ENCODE measurements at places on chromosomes 5 and 9.

DNA sequence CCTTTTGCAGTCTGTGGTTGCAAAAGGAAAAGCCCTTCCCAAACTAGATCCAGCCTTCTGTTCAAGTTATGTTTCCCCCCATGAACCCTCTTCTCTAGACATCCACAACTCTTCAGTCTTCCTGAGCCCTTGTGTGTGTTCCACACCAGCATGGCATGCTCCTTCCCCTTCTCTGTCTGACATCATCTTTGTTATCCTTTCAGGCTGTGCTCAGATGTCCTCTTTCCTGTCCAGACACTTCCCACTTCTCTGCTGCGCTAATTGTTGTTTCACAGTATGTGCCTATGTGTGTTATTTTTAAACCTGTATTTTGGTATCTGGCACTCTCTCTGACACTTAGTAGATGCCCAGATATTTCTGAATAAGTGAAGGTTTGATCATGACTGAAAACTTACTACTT, 38.2 kb downstream of the FOCAD start:
- DNase-seq = no peak

- no peak for DNase-seq
Measured at GRCh38 chr9:89454498-89455355, 43.2 kb downstream of the SEMA4D start.

GRCh38 chr5:170746961-170747340, 36.6 kb upstream of the GABRP start:
- peak; percentile 33 for DNase-seq

DNA sequence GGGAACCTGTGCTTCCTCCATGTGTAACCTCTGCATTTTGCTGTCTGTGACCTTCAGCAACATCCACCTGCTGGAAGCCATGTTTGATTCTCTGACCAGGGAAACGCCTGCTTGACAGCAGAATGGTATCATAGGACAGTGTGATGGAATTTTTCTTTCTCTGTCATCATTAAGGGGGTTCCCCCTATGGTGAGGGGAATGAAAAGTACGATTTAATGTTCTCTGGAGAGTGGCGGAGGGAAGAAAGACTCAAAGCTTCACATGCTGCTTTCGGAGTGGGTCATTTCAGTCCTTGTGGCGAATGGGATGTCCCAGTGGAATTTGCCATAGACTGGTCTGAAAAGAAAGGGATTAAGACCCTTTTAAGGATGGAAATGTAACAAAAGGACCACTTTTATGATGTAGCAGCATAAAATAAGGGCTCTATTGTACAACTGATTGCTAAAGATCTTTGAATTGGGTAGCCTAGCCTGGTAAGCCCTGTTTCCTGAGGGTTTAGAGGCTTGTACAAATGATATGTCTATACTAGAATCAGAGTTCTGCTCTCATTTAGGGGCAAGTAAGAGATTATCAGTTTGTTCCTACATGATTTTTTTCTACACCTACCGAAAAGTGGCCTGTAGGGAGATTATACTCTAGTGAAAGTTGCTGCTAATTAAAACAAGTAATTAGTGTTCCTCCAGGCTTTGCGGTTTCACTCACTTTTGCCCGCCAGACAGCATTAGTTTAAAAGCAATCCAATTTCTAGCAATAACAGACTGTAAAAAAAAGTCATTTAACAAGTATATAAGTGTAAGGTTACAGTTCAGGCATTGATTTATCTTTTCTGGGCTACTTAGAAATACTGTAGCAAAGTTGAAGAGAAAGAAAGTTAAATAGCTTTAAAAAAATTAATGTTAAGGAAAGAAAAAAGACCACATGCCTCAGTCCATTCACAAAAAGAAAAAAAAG, 904.5 kb downstream of the NR2F1-AS1 start:
- DNase-seq = no peak

DNA sequence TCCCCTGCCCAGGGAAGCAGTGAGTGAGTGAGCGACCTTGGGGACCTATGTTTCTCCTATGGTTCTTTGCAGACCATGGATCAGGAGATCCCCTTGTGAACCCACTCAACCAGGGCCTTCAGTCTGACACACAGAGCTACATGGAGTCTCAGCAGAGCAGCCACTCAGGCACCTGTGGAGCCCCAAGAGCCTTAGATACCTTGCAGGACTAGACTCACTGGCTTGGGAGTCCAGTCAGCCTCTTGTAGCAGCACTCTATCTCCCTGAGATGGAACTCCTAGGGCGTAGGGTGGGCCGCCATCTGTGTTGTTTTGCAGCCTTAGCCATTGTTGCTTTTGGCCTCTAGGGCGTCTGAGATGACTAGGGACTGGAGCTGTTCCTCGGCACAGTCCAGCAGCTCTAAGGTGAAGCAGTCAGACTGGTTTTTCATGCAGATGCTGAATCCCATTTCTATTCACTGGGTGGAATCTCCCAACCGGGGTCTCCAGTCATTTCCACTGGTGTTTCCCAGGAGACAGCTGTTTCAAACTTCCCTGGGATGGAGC, 284.6 kb upstream of the RPS23 start:
- peak; percentile 60 for DNase-seq

DNA sequence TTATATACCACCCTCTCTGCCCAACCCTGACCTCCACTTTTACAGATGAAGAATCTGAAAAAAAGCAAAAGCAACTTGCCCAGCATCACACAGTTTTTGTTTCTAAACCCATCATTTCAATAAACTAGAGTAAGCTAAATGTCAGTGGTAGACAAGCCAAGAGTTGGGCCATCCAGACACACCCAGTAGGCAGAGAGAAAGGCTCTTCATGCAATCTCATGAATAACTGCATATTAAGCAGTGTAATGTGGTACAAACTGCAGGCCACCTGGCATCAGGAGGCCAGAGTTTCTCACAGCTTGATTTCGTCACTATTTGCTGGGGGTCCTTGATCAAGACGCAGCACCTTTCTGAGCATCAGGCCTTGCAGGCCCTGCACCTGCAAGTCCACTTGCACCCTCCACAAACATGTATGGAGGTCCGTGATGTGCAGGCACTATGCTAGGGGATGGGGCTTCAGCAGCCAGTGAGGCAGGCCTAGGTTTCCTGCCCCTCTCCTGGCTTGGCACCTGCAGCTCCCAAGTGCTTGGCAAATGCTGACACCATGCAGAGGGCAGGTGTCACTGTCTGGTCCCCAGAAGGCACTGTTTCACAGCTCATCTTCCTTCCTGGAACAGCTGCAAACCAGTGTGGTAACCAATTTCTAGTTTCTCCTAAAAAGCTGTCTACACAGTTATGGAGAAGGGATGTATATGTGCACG, 29.8 kb downstream of the ADAM19 start:
- DNase-seq = no peak

DNA sequence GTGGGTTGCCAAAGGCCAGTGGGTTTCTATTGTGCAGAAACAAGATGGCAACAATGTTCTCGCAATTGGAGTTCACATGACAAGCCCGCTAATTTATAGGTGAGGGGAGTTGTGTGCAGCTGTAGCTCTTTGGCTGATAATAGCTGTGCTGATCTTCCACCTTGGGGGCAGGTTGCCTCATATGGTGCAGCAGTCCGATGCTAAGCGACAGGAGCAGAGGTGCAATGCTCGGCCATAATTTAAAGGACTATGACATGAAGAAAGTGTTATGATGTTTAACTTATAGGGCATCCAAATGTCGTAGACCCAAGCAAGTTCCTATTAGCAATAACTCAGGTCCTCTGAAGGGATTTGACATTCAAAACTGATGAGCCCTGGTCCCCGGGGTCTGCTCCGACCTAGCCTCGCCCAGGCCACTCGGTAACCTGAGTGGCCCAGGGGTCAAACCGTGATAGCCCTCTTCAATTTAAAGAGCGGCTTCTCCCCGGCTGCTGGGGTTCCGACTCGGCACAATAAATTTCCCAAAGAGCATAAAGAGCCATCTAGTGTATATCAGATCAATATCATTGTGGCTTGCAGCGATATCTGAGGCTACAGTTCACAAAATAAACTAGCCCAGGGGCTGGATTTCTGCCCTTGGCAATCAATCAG, 724.0 kb downstream of the IRX1 start:
- DNase-seq = no peak

DNA sequence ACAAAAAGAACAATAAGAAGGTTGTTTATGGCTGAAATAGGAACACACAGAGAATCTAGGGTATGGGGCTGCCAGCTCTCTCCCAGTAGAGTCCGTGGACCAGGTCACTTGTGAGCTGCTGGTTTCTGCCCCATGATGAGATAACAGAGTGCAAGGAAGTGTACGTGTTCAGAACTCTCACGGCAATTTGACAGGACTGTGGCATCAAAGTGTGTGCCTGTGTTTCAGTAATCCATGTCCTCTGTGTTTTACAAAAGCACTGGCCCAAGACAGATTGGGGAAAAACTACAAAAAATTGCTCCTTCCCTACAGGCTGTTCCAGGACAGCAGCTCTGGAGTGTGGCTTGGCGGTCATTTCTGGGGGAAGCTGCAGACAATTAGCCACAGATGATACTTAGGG, 184.6 kb downstream of the AUH start:
- DNase-seq = peak; percentile 44

GRCh38 chr5:181190711-181191525, 14.1 kb downstream of the TRIM7 start:
- DNase-seq = no peak

- no peak for DNase-seq
Measured at GRCh38 chr5:123786411-123786810, 274.4 kb downstream of the CSNK1G3 start.

DNA sequence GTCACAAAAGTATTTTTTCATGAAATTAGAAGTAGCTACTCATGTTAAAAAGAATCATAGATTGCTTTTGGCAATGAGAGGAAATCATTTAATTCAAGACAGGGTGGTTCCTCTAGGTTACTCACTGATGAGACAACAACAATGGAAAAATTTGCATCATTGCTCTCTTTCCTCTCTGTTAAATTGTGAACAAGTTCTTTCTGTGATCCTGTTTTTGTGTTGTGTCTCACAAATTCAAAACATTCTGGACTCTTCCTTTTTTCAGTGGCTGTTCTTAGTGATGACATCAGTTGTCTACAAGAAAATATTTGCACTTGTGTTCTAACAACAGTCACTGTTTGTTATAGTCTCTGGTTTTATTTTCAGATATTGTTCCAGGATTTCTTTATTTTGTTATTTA, 95.3 kb downstream of the XRCC4 start:
- no peak for DNase-seq

DNA sequence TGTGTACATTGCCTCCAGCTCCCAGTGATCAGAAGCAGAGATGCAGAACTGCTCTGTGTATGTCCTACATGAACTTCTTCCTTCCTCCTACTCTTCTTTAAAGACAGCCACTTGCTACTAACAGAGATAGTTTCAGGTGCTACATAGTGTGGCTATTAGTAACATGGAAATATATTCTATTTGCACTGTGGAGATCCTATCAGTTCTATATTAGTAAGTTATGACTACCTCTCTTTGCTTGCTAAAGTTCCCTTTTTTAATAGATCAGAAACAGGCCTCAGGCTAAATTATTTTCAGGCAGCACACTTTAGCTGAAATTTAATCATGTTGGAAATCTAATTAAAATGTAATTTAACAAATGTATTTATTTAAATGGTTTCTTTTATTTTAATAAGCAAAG, 64.4 kb upstream of the TNFSF8 start:
- no peak for DNase-seq

DNA sequence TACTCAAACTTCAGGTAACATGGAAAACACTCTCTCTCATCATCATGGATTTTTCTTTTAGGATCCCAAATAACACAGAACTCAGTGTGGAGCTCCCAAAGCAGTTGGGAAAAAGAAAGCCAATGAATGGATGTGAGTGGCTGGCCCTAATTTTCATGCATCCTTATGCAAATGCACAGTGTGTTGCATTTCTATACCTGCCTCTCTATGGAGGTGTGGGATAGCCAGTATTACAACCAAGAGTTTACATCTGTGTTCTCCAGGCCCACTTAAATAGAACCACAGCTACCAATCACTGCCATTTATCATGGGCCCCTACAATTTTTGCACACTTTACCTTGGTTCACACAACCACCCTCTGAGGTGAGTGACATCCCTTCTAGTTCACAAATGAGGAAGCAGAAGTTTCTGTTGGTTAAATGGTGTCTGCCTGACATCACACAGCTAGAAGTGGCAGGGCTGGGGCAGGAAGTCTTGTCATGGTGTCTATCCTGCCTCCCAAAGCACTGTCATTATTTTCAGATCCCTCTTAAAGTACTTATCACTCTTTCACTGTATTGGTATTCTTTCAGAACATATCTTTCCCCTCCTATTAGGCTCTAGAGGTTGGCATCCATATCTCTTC, 17.3 kb downstream of the MAMDC2 start:
- DNase-seq = no peak

DNA sequence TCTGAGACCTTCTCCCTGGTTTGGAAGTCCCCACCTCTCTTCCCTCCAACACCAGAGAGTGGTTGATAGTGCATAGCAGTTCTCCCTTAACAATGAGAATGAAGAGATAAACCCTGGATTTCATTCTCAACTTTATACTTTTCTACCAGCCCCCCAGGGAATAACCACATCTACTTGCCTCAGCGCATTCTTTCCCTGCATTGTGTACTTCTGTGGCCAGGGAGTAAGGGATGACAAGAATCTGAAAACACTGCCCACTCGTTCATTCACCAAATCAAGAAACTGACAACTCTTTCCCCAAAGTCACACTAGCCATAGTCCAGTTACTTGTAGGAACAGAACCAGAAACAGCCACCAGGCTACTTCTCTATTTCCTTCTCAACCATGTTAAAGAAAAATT, 46.0 kb upstream of the SPIN1 start:
- no peak for DNase-seq

DNA sequence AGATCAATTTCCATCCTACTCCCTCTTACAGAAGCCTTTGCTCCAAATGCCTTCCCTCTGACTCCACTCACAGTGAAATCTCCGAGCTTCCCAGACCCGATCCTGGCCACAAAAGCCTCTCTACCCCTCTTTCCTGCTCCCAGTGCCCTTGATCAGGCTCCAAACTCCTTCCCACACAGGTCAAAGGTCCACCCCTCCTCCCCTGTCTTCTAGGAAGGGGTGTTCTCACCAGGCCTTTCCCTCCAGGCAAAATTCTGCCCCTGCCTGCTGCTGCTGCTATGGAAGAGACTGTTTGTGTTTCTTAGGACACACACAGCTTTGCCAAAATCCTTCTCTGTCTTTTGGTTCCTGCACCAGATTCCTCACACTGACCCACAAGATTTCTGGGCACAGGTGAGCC, 85.8 kb upstream of the ALDH1A1 start:
- DNase-seq = peak; percentile 10

GRCh38 chr5:141208478-141208877, at the start of gene PCDHB12:
Gene PCDHB12, plus strand, starts transcription at chr5:141208719. Its CDS starts 189 bp downstream, at chr5:141208908.
- DNase-seq = no peak
